Renal cortical epithelial cell (primary cell): ENCODE measurements at places on chromosomes 12 and 14.
A peak's percentile ranks its signal among the peaks of the same experiment; 100 is the strongest.

DNA sequence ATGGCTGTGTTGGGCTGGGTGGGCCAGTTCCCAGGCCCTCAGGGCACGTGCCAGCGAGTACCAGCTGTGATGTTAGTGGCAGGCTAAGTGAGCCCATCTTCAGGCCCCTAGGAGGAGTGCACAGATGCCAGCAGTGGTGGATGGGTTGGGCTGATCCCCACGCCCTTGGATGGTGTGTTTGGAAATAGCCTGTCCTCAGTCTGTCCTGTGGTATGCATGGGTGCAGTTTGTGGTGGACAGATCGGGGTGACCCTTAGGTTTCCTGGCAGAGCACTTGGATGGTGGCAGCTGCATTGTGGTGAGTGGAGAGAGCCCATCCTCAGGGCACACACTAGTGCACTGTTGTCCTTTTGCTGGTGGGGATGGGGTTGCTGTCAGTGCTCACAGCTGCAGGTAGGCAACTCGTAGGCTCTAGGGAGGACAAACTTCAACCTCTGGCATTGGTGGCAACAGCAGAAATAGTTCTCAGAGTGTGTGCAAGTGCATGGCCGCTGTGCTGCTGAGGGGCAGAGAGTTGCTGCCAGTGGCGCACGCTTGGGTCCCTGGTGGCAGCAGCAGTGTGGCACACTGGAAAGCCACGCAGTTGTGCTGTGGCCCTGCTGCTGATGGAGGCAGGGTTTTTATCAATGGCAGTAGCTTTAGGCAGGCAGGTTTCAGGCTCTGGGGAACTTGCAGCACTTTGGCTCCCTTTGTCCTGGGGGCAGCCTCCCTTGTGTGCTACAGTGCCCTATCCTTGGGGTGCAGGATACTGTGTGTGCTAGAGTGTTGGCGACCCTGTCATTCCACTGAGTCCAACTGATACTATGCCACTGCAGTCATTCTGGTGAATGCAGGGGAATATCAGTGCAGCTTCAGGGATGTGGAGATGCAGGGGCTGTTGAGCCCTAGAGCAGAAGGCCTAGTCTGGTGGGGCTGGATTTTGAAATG lies 65.5 kb downstream of the FBXO33 start:
- no peak for DNase-seq

DNA sequence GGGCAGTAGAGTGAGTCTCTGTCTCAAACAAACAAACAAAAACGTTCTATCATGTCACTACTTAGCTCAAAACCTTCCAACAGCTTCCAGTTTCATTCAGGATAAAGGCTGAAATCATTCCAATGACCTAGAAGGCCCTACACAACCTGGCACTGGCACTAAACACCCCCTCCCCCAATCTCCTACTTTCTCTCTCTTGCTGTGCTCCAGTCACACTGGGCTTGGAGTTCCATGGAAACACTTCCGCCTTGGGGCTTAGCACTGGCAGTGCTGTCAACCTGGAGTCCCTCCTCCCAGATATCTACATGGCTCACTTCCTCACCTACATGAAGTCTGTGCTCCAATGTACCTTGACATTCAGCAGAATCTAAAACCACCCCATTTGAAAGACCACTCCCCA lies 65.0 kb upstream of the SINHCAF start:
- DNase-seq = no peak

GRCh38 chr12:26319511-26319910 lies 124.1 kb downstream of the SSPN start:
- peak; percentile 98 for DNase-seq

GRCh38 chr12:33551006-33551405 lies 111.4 kb upstream of the SYT10 start:
- DNase-seq = no peak

GRCh38 chr12:115351514-115352077 lies 667.6 kb upstream of the TBX3 start:
- DNase-seq = no peak

- DNase-seq = no peak
Observed at GRCh38 chr12:104250366-104251125, 35.0 kb downstream of the TXNRD1 start.

DNA sequence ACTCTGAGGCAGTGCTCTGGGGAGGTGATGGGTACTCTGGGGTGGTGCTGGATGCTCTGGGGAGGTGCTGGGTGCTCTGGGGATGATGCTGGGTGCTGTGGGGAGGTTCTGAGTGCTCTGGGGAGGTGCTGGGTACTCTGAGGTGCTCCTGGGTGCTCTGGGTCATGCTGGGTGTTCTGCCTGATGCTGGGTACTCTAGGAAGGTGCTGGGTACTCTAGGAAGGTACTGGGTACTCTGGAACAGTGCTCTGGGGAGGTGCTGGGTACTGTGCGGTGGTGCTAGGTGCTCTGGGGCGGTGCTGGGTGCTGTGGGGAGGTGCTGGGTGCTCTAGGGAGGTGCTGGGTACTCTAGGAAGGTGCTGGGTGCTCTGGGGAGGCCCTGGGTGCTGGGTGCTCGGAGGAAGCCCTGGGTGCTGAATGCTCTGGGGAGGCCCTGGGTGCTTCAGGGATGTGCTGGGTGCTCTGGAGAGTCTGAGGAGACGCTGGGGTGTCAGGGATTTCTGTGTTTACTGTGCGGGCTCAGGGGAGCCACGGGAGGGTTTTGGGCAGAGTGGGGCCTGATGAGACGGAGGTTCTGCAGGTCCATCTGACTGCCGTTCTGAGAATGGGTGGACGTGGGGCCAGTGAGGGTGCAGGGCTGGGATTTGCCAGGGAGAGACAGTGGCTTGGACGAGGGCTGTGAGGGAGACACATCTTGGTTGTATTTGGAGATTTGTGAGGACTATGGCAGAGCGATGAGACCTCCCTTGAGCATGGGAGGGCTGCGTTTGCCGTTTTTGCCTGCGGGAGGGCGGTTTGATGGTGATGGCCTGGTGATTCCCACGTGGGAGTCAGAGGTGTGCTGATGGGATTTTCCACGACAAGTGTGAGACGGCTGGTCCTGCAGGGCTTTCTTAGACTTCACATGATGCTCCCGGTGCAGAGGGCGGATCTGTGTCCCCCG lies 30.0 kb downstream of the MMP17 start:
- no peak for DNase-seq

GRCh38 chr14:68232300-68233055 lies 412.9 kb downstream of the RAD51B start:
- DNase-seq = peak; percentile 100

- DNase-seq = no peak
Observed at GRCh38 chr12:66280561-66280960, 21.7 kb upstream of the HELB start.

- peak; percentile 25 for DNase-seq
Observed at GRCh38 chr14:93430315-93431035, at the start of gene UNC79. TSS of gene UNC79 (plus strand) at chr14:93430939. CDS start at chr14:93431030, 91 bp downstream.
